ENCODE measurements at places on chromosomes 12 and 14.

DNA sequence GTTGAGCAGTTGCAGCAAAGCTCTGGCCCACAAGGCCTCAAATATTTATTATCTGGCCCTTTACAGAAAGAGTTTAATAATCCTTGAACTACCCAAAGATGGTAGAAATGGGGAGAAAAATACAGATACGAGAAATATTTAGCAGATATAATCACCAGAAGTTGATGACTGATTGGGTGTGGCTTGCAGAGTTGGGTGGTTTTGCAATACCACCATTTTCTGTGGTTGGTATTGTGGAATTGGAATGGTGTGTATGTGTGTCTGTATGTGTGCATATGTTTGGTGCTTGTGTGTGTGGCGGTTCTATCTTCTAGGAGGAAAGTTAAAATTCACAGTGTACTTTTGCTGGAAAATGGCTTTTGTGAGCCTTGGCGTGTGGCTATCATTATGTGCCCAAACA lies 85.4 kb upstream of the MANSC4 start:
- DNase-seq, result no peak

DNA sequence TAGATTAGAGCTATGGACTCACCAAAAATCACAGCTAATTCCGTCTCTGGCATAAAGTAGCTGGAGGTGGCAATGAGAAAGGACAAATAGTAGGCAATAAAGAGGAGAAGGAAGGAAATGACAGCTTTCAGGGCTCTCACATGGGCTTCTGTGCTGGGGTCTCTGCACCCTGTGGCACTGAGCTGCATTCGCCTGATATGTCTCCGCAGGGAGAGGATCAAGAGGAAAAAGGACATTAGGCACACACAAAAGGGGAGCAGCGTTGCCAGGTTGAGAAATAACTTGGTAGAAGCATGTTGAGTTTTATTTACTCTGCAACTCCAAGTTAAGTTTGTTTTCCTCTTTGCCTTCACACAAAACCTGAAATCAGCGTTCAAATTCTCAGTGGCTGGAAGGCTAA lies 686 bp downstream of the TAS2R7 start:
- DNase-seq, result no peak

DNA sequence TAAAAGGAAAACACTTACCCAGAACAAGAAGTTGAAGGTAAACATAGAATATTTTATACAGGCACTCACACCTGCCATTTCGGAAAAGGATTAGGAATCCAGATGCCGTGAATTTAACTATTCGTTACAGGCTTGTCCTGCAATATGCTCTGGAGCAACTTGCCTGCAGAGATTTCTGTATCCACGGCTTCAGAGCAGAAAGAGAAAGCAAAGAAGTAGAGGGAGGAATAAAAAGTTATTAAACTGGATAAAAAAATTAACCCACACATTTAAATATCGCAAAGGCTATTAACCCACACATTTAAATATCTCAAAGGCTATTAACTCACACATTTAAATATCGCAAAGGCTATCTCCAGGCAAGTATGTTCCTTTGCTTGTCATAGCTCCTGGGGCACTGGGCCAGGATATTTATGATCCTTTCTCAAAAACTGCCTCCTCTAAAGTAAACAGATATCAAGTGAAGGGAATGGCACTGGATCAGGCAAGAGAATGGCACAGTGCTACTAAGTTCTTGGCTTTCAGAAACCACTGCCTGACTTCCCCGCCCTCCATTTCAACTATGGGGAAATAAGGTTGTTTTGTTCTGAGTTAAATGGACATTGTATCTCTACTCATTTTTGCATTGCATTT lies at the start of gene TSPAN8:
Gene TSPAN8, minus strand, starts transcription at position 399 of the 633 bp plus-strand sequence. Its CDS starts 321 bp downstream, at position 78.
- no peak for DNase-seq

DNA sequence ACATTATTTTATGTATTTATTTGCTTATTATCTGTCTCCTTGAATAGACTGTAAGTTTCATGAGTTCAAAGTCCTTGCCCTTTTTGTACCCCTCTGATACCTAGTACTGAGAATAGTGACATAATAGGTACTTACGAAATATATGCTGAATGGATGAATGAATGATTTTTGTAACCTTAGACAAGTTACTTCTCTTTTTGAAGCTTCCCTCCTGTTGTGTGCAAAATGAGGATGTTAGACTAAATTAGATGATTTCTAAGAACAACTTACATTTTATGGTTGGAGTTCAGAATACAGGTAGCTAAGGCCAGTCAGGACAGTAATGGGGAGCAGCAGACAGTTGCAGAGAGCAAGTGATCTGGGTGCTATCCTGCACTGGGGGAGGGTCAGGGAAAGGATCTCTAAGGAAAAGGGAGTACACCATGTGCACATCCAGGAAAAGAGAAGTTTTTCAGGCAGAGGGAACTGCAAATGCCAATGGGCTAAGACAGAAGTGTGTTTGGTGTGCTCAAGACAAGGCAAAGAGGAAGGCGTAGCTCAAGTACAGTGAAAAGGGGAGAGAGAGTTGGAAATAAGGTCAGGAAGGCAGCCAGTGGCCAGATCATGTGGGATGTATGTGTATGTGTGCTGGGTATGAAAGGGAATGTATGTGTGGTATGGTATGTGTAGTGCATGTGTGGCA lies 59.4 kb upstream of the AMIGO2 start:
- no peak for DNase-seq

- DNase-seq, result no peak
Measured at GRCh38 chr14:74552623-74553022, 59.1 kb downstream of the ISCA2 start.

DNA sequence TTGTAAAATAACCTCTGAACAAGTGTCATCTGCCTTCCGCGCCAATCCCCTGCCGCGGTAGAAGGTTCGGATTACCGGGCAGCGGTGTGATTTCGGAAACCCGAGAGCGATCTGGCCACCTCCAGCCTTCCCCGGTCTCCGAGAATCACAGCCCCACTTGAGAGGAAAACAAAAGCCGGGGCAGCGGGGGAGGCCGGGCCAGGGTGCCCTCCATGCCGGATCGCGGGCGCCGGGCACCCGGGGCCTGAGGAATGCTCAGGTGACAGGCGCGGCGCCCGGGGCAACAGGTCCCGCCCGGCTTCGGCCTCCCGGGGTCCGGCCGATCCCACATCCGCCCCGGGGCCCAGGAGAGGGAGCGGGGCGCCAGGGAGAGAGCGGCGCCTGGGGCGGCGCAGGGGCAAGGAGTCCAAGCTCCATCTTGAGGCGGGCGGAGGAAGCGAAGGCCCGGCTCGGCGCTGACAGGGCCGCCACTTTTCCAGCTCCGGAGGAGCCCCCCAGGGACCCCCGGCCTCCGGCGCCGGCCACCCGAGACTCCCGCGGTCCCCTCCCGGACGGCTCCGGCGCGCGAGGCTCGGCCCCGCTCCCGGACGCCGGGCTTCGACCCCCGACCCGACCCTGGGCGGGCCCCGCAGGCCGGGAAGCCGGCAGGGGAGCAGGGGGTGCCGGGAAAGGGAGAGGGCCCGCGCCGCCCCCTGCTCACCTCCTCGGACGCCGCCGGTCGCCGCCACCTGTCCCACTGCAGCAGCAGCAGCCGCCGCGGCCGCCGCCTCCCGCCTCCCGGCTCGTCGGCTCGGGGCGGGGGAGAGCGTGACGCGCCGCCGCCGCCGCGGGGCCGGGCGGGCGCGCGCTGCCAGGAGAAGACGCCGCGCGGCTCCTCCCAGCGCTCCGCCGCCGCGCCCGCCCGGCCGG lies at the start of gene CLIP1:
Gene CLIP1, minus strand, starts transcription at position 849 of the 909 bp plus-strand sequence. CDS start 42,217 bp downstream, outside the sequence.
- peak; percentile 64 for DNase-seq

DNA sequence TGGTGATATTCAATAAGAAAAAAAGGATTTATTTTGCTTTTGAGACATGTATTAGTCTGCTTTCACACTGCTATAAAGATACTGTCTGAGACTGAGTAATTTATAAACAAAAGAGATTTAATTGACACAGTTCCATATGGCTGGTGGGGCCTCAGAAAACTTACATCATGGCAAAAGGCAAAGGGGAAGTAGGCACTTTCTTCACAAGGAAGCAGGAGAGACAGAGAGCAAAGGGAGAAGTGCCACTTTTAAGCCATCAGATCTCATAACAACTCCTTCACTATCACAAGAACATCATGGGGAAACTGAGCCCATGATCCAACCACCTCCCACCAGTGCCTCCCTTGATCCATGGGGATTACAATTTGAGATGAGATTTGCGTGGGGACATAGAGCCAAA lies 43.9 kb downstream of the BHLHE41 start:
- DNase-seq, result no peak

GRCh38 chr12:127546721-127547505 lies 720.1 kb upstream of the TMEM132C start:
- no peak for DNase-seq

DNA sequence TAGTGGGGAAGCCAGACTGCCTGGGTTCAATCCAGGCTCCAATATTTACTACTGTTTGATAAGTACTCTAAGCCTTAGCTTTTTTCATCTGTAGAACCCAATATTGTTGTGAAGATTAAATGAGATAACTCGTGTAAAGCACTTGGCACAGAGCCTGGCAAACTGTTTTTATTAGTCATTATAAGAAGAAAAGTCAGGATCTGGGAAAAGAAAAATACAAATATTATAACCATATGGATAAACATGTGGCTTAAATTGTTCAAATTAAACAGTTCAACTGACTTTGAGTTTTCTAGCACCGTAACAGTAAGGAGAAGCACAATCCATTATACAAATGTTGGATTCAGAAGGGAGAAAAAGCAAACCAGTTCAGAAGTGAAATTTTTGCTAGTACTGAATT lies 22.0 kb upstream of the CDK17 start:
- DNase-seq, result no peak

DNA sequence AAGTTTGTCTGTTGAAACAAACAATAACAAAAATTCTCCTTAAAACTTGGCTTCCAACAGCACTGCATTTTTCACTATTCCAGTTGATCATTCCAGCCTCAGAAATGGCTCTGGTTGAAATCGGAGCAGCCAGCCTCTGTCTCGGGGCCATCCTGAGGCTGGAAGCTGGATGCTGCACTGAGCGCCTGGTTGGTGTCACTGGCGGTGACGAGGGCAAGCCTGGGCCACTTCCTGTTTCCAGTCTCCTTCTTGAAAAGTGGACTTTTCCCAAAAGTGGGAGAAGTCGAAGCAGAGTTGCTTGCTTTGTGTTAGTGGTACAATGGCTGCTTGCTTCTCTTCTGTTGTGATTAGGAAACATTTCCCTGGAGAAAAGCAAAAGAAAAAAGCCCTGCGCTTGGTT lies 48.7 kb downstream of the CCDC92 start:
- no peak for DNase-seq

- DNase-seq, result no peak
Measured at GRCh38 chr12:15037091-15037687, 64.3 kb downstream of the PDE6H start.

DNA sequence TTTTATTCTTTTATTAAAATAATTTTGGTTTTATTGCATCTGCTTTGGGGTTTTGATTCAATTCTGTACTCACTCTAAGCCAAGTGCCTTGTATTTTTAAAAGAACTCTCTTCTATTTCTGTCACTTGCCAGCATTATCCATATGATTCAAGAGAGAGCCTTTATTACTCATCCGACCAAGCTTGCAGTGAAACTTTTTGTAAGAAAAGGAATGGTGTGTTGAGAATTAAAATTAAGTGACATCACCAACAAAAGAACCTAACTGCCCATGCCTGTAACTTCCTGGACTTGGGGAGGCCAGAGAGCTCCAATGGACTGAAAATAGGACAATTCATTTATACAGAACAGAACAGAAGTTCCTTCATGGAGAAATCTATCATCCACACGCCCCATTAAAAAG lies 52.1 kb downstream of the GALNT4 start:
- no peak for DNase-seq

DNA sequence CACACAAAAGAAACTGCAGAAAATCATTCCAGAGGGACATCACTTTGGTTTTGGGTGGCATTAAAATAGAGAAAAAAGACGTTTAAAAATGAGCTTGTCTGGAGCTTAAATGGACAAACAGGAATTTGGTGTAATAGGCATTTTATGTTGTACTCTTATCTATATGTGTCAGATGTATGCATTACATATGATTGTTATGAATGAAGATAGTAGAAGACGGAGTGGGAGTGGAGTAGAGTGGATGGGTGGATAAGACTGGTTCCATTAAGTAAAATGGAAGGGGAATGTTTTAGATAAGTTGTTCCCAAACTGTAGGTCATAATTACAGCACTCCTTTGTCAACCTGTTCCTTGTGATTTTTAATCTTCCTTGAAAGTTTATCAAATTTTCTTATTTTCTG lies 1.9 kb downstream of the CCDC91 start:
- no peak for DNase-seq

DNA sequence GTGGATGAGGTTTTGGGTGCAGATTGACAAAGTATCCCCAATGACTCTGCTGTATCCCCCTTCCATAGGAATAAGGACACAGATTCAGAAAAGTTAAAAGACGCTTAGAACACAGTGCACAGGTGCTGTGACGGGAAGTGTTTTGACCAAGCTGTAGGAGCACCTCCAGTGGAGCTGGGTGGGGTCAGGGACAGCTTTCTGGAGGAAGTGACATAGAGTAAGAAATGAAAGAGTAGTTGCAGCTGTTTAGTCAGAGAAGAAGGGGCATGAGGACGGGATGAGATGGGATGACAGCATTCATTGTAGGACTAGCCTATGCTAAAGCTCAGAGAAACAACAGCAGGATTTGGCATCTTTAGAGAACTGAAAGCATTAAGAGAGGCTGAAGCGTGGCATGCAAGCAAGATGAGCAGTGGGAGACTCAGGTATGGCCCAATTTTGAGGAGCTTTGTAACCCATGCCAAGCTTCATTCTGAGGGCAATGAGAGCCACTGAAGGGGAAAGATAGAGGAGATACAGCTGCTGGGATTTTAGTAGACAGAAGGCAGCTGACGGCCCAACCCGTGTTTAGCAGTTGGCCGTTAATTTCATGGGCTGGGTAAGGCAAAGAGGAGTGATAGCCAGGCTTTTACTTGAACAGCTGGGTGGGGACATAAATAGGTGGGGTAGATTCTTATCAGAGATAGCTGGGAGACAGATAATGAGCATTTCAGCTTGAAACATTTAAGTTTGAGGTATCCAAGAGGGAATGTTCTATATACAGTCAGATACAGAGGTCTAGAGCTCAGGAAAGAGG lies 131.8 kb upstream of the KRAS start:
- DNase-seq, result no peak

- DNase-seq, result peak; percentile 61
Measured at GRCh38 chr12:54360717-54361456, 3.4 kb downstream of the GPR84 start.

GRCh38 chr14:98897605-98898309 lies 374.2 kb downstream of the BCL11B start:
- no peak for DNase-seq

- DNase-seq, result peak; percentile 28
Measured at GRCh38 chr12:103930787-103931735, 851 bp downstream of the HSP90B1 start.

Measured in stimulated activated CD4-positive, alpha-beta T cell treated with anti-CD3 and anti-CD28 coated beads, Interleukin-4, amount 100 ng/mL, for 1 hour (primary cell).